Ovary (tissue), 10 donors: ENCODE measurements at places on chromosomes 4 and X. TPM values are rescaled to one million over a fixed set of nuclear protein-coding genes. Genes with fewer than 3 reads are reported as not detected.
A peak's percentile ranks its signal among the peaks of the same experiment; 100 is the strongest.

DNA sequence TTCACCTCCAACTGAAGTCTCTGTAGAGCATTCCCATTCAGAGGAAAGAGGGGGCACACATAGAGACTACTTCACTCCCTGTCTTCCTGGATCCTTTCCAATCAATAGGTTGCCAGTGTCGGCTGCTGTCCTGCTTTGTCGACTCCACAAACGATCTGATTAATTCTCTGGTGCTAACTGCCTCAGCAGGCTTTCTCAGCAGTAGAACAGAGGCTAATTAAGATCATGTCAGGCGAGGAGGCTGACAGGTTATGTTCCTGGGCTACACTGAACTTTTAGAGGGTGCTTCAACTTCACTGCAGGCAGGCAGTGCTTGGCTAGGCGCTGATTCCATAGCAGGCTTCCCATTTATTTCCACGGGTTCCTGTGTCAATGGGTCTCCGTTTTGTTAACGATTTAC is 79.2 kb downstream of the GRIA3 start:
- DNase-seq, result no peak

Gene ERCC6L
- polyA plus RNA-seq, result 0.23 TPM

Gene GRIA2
- polyA plus RNA-seq, result 3.6 TPM

- no peak for DNase-seq
Observed at GRCh38 chr4:184416913-184417734, 57.2 kb downstream of the IRF2 start.

Gene SPP1
- 23.7 TPM for polyA plus RNA-seq

DNA sequence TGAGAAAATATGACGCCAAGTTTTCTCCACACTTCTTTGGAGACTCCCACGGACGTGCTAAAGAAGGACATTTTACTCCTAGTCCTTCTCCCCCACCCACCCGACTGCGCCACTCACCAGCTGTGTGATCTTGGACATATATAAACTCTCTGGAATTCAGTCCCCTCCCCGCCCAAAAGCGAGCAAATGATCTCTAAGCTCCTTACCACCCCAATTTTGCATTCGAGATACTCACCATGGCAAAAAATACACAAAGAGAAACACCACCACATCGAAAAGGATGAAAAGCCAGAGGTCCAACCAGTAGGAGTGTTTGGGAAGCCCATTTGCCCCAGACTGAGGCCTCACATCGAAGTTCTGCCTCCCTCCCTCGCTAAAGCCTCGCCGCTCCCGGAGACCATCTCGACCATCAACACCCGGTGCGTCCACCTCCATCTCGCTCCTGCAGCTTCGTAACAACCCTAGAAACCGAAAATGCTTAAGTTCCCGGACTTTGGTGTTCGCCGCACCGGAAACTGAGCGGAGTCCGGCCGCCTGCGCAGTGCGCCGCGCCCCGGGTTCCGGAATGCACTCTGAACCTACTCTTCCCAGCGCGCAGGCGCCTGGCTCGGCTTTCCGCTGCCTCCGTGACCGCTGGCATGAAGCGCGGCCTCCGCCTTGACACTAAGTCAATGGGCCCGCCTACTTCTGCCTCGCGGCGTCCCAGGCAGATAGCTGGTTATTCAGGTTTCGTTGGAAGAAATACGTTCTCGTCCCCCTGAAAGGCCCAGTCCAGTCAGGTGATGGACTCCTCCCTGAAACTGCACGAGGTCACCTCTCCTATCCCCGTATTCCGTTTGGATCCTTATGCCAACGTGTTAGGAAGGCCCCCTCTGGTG is 21.6 kb downstream of the FABP2 start:
- DNase-seq, result peak; percentile 96

GRCh38 chr4:41070516-41071281 is 143.6 kb downstream of the APBB2 start:
- no peak for DNase-seq

Gene ACSL1
- polyA plus RNA-seq, result 41.5 TPM

DNA sequence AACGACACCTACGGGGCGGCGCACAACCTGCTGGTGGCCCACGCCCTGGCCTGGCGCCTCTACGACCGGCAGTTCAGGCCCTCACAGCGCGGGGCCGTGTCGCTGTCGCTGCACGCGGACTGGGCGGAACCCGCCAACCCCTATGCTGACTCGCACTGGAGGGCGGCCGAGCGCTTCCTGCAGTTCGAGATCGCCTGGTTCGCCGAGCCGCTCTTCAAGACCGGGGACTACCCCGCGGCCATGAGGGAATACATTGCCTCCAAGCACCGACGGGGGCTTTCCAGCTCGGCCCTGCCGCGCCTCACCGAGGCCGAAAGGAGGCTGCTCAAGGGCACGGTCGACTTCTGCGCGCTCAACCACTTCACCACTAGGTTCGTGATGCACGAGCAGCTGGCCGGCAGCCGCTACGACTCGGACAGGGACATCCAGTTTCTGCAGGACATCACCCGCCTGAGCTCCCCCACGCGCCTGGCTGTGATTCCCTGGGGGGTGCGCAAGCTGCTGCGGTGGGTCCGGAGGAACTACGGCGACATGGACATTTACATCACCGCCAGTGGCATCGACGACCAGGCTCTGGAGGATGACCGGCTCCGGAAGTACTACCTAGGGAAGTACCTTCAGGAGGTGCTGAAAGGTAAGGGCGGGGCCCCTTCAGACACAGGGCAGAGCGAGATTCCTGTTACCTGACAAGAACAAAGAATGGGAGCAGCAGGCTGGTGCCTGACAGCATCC is 11.7 kb downstream of the RPL9 start:
- peak; percentile 71 for DNase-seq

DNA sequence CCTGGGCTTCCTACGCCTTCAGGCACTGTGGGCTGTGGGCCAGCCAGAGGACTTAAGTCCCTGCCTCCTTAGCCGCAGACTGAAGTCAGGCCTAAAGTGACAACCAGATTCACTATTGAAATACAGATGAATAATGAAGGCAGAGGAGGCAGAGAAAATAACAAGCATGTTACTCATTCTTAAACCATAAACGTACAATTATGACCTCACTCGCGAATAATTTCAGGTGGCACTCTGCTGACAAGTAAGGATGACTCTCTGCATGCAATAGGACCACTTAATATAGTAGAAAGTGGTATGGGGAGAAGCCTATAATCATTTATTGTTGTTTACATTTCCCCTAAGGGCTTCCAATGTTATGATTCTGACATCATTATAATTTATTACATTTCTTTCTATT is 409.2 kb upstream of the FGF13 start:
- DNase-seq, result no peak

GRCh38 chr4:80172203-80172602 is 25.1 kb upstream of the PRDM8 start:
- no peak for DNase-seq

Gene CETN2
- 42.9 TPM for polyA plus RNA-seq

DNA sequence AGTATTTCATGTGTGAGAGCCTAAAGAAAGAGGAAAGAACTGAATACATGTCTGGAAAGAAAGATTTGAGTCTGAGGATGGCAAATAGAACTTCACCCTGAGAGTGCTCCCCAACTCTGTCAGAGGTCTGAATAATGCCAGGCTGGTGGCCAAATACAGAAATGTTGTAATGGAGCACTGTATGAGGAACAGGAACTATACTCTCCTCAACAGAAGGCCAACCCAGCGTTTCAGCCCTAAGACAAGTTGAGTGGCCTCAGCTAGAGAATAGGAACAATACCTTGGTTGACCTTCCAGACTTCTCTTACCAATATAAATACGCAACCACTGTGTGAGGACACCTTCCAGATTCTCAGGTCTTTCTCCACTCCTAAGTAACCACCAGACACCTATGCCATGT is 94.5 kb upstream of the STIM2 start:
- no peak for DNase-seq

GRCh38 chrX:81390237-81390636 is 188.3 kb downstream of the SH3BGRL start:
- no peak for DNase-seq

Gene RASGEF1B
- 5.5 TPM for polyA plus RNA-seq

DNA sequence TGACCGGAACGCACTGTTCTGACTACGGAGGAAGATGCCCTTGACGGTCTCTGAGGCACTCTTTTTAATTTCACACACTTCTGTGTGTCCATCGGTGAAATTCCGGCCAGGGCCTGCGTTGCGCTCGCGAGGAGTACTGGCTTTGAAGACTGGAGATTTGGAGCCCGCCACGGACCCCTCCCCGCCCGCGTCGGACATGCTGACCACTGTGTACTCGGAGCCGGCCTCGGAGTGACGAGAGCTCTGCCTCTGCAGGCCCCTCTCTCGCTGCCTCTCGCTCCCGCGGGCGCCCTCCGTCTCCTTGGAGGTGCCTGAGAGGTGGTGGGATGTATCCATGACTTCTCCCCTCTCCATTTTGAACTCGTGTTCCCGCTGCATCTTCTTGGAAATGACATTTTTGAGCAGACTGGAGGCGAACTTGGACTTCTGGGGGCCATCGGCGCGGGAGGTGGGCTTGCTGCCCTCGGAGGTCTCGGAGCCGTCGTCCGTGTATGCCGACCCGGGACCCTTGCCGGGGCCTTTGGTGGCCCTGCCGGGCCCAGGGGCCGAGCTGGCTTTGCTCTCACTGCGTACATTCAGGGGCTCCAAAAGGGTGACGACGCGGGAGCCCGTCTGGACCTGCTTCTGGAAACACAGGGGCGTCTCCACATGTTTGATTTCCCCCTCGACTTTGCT is 5.7 kb downstream of the C4orf54 start:
- DNase-seq, result peak; percentile 35

Gene BMP15
- not detected for polyA plus RNA-seq

Gene CDKL5
- 5.7 TPM for polyA plus RNA-seq

GRCh38 chr4:96170198-96170597 is 330.3 kb downstream of the PDHA2 start:
- DNase-seq, result no peak

DNA sequence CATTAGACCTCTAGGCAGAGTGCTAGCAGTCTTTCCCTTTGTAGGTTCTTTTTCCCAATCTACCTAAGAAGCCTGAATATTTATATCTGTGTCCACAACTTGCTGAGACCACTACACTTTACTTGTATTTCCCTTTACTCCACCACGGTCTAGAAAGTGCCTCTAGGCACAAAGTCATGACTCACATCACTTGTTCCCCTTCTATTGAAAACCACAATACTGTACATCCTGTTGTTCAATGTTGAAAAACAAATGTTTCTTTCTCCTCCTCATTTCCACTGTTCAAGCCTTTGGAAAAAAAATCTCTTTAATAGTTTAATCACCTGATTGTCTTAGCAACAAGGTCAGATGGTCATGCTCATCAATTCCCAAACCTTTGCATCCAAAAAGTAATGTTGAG is 326.7 kb downstream of the GUCY2F start:
- DNase-seq, result no peak

DNA sequence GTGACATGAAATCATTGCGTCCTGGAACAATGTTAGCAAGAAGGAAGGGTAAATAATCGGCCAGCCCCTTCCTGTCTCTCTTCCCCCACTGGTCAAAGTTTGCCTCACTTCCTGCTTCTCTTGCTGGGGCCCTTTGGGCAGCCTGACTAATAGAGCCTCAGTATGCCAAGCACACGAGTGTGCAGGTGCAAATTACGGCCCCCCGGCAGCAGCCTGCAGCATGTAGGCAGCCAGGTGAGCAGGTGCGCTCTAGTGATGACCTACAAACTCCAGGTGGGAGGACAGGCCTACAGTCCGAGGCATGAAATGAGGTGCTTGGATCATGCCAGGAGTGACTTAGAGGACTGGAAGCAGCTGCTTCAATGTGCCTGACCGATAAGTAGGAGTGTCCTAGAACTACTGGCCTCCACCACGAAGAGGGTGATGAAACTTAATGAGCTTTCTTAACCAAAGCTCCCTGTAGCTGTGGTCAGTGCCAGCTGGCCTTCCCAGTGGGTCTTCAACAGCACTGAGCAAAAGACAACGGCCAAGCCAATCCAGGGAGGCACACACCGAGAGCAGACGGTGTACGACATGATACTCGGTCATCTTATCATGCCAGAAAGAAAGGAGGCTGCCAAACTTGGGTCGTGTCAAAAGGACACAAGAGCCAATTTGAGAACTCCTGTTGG is 26.1 kb upstream of the FAT1 start:
- no peak for DNase-seq
